ENCODE measurements at places on chromosomes 11 and 22. TPM values are rescaled to one million over a fixed set of nuclear protein-coding genes. Genes with fewer than 3 reads are reported as not detected.

The BDNF gene
- polyA plus RNA-seq = 0.16 TPM

The MRGPRE gene
- not detected for polyA plus RNA-seq

The CLDN5 gene
- 102 TPM for polyA plus RNA-seq

The CAT gene
- 73.9 TPM for polyA plus RNA-seq

The SLC16A8 gene
- 0.22 TPM for polyA plus RNA-seq

The C1QTNF4 gene
- 1.4 TPM for polyA plus RNA-seq

GRCh38 chr22:28222976-28223745, 304.1 kb upstream of the PITPNB start:
- no peak for DNase-seq

DNA sequence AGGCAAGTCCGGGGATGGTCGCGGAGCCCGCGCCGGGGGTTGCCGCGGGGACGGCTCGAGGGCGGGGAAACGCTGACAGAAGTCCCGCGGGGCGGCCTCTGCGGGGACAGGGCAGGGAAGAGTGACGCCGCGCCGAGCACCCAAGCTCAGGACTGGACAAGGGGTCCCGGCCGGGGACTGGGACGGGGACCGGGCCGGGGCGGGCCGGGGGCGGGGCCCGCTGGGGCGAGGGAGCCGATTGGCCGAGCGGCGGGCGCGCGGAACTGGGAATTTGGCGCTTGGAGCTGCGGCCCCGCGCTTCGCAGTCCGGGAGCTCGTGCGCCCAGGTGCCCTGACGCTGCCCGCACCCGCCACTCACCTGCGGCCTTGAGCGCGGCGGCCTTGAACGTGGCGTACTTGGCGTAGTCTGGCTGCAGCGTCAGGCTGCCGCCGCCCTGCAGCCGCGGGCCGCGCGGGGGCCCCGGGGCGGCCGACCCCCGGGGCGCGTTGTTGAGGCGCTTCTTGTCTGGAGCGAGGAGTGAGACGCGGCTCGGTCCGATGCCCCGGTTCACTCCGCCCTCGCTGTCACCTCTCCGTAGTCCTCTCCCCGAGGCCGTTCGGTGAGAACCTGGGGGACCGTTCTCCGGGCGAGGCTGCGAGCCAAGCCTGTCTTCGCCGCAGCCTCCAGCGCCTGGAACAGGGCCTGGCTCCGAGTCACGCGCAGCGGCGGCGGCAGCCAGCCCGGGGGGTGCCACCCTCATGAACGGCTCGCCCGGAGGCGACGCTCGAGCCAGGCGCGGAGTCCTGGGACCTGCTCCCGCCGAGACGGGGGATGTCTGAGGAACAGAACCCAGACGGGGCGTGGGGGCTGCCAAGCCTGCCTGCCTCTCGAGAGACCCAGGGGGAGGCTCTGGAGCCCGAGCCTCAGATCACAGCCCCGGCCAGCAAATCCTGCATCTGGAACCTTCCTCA, 4.5 kb downstream of the SHISA8 start:
- DNase-seq = peak; percentile 49

DNA sequence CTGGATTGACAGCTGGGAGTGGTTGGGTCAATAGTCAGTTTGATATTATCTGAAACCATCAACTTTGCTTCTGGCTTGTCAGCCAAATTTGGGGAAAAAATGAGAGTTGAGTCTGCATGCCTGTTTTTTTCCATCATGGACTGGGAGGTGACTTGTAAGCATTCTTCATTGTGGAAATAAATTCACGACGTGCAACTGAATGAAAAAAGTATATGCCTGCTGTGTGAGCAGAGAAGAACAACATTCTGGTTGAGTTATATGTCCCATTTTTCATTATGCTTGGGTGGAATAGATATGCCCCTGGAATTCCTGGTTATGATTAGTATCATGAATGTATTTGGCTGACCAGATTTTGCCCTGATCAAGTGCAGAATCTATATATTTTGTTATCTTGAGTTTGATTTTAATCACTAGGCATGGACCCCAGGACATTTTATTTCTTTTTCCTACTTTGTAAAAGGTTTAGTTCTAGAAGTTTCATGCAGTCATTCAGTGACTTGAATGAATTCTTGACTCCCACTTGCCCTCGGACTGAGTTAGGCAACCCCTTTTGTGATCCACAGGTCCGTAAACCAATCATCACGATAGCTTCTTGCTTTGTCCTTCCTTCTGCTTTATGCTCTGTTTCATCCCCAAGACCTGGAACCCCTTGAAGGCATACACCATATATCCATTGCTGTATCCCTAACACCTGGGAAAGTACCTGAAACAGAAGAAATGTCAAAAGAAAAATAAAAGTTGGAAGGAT, 205.8 kb downstream of the NAV2 start:
- no peak for DNase-seq

DNA sequence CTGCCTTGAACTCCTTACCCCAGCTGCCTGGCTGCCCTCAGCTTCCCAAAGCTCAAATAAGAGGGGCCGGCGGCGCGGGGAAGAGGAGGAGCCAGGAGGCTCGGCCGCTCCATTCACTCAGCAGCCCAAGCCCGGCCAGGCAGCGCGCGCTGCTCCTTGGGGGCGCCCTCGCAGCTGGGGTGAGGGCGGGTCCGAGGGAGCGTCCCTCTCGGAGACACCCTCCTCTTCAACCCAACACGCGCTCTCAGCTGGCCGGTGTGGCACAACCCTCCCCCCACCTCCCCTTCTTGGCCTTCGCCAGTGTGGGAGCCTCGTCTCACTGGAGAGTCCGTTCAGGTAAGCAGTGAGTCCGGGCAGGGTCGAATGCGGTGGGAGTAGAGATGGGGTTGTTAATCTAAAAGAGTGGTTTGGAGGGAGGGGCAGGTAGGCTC, at the start of gene WT1:
WT1 (minus strand) TSS at position 29 of the 431 bp plus-strand sequence.
- DNase-seq = peak; percentile 64

- DNase-seq = no peak
These were observed 28.0 kb downstream of the QSER1 start for GRCh38 chr11:32920570-32920969.

DNA sequence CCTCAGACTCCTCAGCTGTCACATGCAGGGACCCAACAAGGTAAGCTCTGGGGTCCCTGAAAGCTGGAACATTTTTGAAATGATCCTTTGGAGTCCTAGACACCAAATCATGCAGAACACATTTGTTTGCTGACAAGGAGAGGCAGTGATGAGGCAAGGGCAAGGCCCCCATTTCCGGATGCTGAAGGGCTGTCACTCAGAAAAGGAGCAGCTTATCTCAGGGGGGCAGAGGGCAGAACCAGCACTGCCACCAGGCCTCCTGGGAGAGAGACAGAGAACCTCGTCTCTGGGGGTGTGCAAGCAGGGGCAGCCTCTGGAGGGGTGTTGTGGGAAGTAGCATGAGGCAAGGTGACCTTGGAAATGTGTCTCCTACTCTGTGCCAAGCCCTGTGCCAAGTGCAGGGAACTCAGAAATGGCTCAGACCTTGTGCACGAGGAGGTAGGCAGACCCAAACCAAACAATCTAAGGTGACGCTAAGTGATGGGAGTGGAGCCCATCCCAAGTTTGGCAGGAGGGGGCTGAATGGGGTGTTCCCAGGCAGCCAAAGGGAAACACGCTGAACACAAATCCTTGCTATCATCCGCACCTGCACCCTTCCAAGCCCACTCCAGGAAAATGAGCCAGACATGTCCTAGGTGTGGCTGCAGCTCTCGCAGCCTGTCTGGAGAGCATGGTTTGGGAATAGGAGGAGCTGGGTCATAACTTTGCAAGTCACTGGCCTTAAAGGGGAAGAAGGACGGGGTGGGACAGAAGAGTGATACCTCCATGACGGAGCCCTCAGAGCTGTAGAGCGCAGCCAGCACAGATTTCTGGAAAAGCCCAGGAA, 94.2 kb downstream of the PDE2A start:
- no peak for DNase-seq

DNA sequence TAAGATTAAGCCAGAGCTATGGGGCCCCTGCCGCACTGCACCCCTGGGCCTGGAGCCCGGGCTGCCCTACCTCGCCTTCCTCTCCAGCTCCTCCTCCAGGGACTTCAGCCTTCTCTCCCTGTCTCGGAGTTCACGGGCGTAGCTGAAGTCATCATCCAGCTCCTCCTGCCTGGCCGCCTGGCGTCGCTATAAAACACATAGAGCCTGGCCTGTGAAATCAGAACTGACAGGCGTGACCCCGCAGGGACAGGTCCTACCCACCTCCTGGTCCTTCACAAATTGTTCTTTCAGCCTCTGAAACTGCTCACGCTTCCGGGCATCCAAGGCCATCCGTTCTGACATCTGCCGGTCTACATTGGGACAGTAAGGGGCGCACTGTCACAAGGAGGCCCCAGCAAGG, 20.8 kb downstream of the TUBGCP6 start:
- DNase-seq = no peak

GRCh38 chr11:73029403-73029802, 112.7 kb downstream of the FCHSD2 start:
- DNase-seq = no peak

- DNase-seq = no peak
These were observed 58.1 kb upstream of the PPP6R3 start for GRCh38 chr11:68402355-68403031.

DNA sequence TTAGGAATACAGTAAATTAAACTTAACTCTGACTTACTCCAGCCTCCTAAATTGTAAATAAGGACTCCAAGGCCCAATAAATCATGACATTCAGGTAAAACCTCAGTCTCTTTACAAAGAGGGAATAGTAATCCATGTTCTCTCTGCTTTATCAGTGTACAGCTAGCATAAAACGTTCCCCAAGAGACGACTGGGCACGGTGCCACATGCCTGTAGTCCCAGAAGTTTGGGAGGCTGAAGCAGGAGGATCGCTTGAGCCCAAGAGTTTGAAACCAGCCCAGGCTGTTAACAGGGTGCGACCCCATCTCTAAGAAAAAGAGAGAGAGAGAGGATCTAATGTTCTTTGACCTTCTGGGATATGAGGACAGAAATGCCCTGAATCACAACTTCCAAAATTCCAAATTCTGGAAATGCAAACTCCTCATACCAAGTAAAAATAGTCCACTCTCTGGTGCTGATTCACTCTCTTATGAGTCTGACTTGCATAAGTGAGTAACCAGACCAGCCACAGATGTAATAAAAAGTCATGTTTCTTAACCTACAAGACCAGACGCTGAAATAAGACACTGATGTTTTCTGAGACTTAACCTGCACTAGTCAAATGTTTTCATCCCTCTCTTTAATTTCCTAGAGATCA, 25.5 kb downstream of the NNMT start:
- DNase-seq = peak; percentile 32

GRCh38 chr11:34552270-34552669, 38.7 kb upstream of the ELF5 start:
- no peak for DNase-seq

All from heart right ventricle (tissue), 16 donors.